ENCODE measurements at places on chromosomes 2 and 18.

GRCh38 chr2:196274387-196274809, 103.0 kb upstream of the STK17B start:
- DNase-seq = no peak

DNA sequence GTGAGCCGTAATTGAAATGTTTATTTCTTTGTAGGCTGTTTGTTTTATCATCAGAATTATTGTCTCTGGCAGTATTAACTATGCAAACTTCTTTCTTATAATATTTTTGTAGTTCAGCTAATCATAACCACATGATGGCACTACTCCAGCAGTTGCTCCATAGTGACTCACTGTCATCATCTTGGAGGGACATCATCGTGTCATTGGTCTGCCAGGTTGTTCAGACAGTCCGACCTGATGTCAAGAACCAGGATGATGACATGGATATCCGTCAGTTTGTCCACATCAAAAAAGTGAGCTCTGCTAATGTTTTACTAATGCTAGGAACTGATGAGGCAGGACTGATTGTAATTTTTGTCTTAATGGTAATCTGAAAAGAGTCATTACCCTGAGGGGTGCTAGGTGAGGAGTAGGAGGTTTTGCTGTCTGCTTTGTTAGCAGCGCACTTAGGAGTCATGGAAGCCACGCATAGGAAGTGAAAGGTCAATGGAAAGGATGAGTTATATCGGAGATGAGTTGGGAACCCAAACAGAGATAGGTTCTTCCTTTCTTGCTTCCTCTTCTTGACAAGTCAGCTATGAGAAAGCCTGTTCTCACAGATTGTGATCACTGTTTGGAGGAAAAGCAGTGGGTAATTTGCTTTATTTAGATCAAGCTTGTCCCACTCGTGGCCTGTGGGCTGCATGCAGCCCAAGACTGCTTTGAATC, 49.2 kb downstream of the PIKFYVE start:
- no peak for DNase-seq

GRCh38 chr2:120720231-120720630, 15.4 kb upstream of the GLI2 start:
- DNase-seq = no peak

GRCh38 chr2:173075781-173076580, at the start of gene MAP3K20:
Gene MAP3K20, plus strand, starts transcription at chr2:173075846. Its CDS starts 15,186 bp downstream, at chr2:173091032.
- peak; percentile 51 for DNase-seq

DNA sequence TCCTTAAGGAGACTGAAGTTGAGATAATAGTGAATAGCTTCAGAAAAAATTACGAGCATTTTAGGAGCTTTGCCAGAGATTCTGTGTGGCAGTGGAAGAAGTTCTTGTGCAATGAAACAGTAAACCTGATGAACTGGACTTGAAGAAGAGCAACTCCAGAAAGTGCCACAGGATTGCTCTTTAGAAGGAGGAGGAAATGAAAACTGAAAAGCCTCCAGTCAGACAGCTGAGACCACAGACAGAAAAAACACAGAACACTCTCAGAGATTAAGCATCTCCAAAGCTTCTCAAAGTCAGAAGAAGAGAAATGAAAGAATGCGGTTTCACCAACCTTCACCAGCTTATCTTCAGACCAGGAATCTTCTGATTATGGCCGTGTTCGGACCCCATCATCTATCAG, 329.7 kb upstream of the CNTNAP5 start:
- DNase-seq = no peak

DNA sequence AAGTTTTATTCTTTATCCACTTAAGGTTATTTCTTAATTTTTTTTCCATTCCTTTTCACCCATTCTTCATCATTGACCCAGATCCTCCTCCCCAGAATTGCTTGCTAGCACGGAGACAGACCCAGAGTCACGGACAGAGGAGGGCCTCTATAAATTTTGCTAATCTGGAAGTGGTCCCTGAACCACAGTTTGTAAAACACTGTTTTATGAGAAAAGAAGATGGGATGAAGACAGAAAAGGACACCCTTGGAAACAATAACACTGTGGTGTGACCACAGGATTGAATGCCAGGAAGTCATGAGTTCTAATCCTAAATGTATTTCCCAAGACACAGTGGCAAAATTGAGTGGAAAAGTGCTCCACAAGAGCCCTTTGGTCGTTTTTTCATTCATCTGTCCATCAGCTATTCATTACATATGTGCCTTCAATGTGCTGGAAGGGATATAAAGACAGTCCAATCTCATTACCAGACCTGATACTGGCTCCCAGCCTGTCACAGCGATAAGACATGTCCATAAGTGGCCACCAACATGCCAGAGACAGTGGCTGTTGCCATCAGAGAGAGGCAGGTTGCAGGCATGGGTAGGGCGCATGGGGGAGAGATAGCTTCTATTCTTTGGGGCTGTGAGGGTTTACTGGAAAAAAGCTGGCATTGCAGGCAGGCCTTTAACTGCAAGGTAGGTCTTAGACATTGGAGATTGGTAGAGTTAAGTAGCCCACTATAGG, 175.2 kb upstream of the ALPP start:
- no peak for DNase-seq

Data from NCI-H1092 treated with DMSO at 0.1 percent for 48 hours (cell line).